ENCODE measurements at places on chromosomes 4 and X. TPM values are rescaled to one million over a fixed set of nuclear protein-coding genes. Genes with fewer than 3 reads are reported as not detected.

The SERTM2 gene
- total RNA-seq: not detected

The MAPK10 gene
- 40.0 TPM for total RNA-seq

The CYTL1 gene
- 4.3 TPM for total RNA-seq

The MGAT4D gene
- total RNA-seq: not detected

The CCSER1 gene
- 9.5 TPM for total RNA-seq

The FGF13 gene
- 18.3 TPM for total RNA-seq

The ARHGEF6 gene
- 24.3 TPM for total RNA-seq

The AFP gene
- total RNA-seq: 0.99 TPM

The SEC24D gene
- 127 TPM for total RNA-seq

The CXorf51B gene
- not detected for total RNA-seq

The CHRDL1 gene
- 38.6 TPM for total RNA-seq

The BST1 gene
- 9.3 TPM for total RNA-seq

DNA sequence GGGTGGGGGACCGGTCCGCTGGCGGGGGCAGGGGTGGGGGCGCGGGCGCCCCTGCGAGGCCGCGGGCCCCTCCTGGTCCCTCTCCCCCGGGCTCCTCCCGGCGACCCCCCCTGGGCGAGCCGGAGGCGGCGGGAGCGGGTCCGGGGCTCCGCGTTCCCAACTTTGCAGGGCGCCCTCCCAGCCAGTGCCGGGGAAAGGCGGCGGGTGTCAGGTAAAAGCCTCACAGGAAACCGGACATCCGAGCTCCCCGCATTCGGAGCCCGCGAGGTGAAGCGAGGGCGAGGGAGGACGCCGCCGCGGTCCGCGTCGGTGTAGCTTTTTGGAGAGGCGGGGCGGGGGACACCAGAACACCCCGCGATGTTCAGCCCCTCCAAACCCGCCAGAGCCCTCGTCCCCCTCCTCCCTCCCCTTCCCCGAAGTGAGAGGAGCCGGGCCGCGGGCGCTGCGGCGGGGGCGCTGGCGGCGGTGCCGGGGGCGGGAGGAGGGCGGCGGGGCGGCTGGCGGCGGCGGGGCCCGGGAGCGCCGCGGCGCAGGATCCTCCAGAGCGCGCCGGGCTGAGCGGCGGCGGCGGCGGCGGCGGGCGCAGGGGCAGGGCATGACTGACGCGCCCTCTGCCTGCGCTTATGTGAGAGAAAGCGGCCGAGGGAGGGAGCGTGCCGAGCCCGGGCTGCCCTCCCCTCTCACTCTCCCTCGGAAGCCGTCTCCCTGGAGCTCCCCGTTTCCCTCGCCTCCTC, at the start of gene VEGFC:
Gene VEGFC (minus strand): TSS at position 597 of the 734 bp plus-strand sequence. CDS start 611 bp downstream, outside the sequence.
- peak; percentile 85 for DNase-seq

DNA sequence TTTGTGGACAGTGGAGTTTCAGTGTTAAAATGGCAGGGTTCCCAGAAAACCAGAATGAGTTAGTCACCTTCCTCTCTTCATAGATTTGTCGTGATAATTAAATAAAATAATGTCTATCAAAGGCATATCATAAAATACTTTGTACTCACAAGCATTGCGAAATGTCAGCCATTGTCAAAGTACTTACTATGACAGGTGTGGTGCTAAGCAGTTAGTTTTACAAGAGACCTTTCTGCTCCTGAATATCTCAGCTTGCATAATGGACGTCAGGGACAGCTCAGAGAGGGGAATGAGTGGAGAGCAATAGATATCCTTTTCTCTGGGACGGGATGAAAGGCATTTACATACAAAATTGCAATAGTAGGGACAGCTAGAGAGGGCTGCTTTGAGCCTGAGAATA, 560.9 kb downstream of the KCNIP4 start:
- DNase-seq: no peak

- DNase-seq: no peak
Measured at GRCh38 chrX:11130136-11130535, 19.0 kb downstream of the HCCS start.

DNA sequence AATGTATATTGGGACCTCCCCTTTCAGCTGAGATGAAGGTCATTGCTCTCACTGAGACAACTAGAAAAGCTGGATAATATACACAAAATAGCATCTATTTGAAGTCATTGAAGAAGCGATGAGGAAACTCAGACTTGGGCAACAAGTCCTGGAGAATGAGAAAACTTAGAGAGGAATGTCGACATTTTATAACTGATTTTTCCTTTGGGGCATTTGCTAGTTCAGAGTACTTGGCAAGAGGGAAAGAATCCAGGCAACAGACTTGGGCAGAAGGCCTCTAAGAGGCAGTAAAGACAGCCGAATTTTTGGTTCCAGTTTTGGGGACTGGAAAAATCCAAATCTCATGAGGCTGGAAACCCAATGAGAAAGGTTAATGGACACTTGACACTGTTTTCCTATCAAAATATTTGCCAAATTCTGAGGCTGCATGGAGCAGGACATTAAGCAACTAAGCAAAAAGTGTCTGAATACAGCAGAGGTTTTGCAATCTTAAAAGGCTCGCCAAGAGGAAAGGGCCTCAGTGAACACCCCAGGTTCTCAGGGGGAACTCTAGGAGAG, 21.0 kb upstream of the ANXA5 start:
- DNase-seq: no peak

DNA sequence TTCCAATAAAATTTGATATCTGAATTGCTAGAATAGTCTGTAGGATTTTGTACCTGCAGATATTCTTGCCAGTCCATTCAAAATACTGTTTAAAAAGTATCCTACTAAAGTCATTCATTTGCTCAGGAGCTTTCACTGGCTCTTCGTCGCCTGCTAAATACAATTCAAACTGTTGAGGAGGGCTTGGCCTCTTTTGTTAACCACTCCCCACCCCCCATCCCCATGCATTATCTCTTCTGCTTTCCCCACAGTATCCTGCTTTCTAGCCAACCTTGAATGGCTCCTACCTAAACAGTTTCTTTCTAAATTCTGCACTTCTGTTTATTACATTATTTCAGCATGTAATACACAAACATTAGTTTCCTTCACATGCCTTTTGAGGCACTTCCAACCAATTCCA, 230.8 kb downstream of the CPE start:
- DNase-seq: no peak

- DNase-seq: no peak
Measured at GRCh38 chrX:135185795-135186443, 14.7 kb upstream of the CT55 start.

DNA sequence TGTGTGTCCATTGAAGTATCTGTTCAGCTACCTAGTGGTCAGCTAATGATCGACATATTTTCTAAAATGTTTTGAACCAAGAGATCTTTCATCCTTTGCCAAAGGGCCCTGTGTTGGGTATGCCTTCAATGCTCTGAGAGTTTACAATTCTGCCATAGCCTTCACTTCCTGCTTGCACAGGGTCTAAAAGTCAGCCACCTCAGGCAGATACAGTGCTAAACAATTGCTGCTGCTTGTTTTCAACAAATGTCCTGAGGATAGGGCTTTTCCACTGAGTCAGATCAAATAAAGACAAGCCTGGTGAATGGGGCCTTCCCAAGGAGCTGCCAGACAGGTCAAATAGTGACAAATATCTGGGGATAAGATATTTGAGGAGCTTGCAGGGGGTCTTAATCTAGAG, 16.7 kb downstream of the AMMECR1 start:
- DNase-seq: no peak

- no peak for DNase-seq
Measured at GRCh38 chrX:44470816-44471215, 71.8 kb downstream of the FUNDC1 start.

GRCh38 chrX:137118536-137118935, 84.7 kb upstream of the GPR101 start:
- no peak for DNase-seq

DNA sequence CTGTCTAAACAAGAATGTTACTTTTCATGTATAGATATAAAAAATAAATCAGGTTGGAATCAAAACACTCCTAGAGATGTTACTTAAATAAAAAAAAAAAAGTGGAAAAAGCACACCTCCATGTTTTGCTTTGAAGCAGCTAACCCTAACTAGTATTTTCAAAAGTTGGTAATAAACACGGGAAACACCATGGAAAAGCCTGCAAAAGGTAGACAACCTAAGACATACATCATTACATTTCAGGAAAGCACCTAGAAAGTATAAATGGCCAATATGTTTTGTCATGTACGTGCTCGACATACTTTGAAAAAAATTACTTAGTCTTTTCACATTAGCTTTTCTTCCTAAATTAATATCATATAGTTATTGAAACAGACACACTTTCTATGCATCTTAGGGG, 130.1 kb upstream of the SH3RF1 start:
- DNase-seq: no peak

GRCh38 chr4:105061136-105061696, 85.5 kb upstream of the TET2 start:
- no peak for DNase-seq

DNA sequence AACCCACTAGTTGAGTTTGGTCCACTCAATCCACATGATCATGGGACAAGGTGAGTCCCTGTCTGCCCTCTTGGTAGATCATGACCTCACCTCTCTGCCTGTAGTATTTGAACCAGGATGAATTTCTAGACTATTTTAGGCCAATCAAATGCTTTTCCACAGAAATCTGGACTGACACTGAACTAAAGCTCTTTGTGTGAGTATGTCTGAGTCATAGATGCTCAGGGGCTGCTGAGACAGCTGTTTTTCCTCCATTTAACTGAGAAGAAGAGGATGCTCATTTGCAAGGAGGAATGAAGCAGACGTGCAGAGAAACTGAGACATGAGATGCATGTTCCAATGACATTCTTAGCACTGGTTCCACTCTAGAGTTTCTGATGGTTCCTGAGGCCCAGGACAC, 77.3 kb upstream of the TMEM47 start:
- DNase-seq: no peak

DNA sequence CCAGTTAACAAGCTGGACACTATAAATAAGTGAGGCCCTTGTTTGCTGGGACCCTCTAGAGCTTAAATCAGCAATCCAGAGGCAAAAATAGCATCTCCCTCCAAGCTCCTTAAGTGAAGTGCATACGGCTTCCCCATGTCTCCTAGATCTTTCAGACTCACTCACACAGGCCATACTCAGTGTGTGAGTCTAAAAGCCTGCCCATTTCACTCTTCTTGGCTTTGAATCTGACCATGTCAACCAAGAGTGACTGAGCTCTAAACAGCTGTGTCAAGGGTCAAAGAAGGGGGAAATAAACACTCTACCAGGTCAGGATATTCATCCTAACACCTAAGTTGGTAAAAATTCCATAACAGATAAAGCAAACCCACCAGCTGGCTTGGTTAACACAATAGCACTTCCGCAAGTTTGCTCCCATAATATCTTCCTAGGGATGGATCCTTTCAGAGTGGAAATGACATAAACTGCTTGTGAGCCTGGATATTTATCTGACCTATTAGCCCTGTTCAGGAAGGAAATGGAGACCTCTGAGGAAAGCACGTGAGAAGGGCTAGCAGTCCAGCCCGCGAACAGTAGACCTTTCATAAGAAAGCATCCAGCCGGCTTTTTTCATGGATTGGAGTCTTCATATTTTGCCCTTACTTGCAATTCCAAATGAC, 65.6 kb downstream of the MID1 start:
- no peak for DNase-seq

DNA sequence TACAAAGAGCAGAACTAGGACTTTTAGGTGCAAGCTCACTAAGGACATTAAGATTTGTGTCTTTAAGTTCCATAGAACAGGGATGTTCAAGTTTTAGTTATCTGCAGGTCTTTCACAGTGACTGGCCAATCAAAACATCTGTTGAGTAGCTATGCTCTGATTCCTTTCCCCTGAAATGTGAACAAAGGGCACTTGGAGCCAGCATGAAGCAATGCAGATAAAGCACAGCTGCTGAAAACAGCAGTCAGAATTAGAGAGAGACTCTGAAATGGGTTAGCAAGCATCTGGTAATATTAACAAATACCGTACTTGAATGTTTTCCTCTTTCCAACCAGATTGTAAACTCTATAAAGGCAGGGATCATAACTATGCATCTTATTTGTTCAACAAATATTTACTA, 276.9 kb downstream of the RAB28 start:
- no peak for DNase-seq

GRCh38 chrX:68830419-68831404, 1.9 kb downstream of the EFNB1 start:
- DNase-seq: no peak

GRCh38 chr4:150464523-150464922, 117.4 kb upstream of the MAB21L2 start:
- no peak for DNase-seq

DNA sequence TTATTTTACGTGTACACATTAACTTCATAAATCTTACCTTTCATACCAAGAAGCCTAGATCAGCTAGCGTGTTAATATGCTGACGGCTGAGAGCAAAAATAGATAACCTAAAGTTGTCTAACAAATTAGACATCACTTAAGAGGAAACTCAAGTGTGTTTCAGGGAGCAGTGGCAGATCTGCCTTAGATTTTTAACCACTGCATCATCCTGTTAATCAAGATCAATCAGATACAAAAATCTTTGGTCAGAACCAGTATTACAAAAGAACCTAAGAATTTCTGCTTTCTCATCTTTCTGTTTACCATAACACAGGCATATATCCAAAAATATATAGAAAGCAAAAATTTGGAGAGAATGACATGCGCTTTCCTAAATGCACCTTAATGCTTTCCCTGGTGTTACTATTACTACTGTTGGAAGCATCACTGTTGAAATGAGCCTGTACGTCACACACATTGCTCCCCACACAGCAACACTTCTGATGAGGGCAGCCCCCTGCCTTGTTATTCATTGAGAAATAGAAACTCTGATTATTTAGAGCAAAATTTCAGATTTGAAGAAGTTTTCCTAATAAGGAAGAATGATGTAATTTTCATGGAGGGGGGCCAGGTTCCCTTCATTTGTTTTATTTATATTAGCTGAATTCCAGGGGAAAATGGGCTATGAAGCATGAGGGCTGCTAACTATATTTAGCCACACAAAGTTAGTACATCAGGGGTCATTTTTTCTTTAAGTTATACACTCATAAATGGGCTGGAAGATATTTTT, 152.3 kb downstream of the CBR4 start:
- DNase-seq: no peak

- no peak for DNase-seq
Measured at GRCh38 chr4:152050106-152050505, 289.3 kb upstream of the GATB start.

- DNase-seq: no peak
Measured at GRCh38 chrX:9317176-9317575, 147.7 kb upstream of the TBL1X start.

GRCh38 chr4:176834531-176834930, 41.8 kb upstream of the VEGFC start:
- DNase-seq: no peak

DNA sequence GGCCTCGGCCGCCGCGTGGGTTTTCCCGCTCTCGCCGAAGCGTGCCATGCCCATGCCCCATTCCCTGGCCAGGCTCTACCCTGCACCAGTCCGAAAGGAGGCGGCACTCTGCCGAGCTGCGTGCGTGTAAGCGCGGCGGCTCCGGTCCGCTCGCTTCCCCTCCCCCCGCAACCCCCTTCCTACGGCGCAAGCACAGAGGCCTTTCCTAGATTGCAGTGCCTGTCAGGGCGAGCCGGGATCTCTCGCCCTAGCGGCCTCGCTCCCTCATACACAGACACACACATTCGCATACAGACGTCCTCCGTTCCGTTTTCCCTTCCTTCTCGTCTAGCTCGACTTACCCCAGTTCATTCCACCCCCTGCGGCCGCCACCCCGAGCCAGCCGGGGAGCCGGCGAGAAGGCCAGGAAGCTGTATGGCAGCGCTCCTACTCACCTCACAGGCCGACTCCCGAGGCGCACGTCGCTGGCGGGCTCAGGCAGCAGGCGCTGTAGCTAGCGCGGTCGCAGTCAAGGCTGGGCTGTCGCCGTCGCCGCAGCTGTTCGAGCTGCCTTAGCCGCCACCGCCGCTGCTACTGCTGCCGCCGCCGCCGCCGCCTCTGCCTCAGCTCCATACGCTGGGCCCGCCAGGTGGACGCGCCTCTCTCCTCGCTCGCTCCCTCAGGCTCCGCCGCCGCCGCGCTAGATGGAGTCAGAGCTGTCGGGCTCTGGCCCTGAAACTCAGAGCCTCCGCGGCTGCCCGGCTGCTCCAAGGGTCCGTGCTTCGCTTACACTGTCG, 615 bp downstream of the NEXMIF start:
- DNase-seq: peak; percentile 86
